Left hindlimb (tissue), 1 donor: ENCODE measurements at places on chromosomes 13 and 19.

GRCh38 chr13:38166116-38166515, 183.5 kb upstream of the UFM1 start:
- no peak for DNase-seq

DNA sequence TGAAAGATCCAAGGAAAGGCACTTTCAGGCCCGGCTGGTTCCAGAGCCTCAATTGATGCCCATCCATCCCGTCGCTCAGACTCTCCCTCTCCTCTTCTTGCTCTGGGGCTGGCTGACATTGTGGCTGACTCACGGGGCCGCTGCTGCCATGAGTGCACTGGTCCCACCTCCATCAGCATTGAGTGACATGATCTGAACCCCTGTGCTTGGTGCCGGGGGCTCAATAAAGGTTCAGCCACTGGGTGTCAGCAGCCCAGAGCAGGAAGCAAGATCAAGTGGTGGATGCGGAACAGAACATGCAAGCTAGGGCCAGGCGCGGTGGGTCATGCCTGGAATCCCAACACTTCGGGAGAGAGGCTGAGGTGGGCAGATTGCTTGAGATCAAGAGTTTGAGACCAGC, 39.5 kb downstream of the COMP start:
- DNase-seq: no peak

- peak; percentile 64 for DNase-seq
These were observed 10.1 kb upstream of the SLC25A42 start for GRCh38 chr19:19053508-19054314.

- DNase-seq: no peak
These were observed 340.6 kb downstream of the ENOX1 start for GRCh38 chr13:43446126-43446525.

GRCh38 chr19:40928850-40929249, 46.8 kb upstream of the CYP2A7 start:
- DNase-seq: no peak

GRCh38 chr13:64817691-64818090, 2412.4 kb downstream of the PCDH9 start:
- DNase-seq: no peak

GRCh38 chr13:23463661-23464060, 30.2 kb upstream of the SACS start:
- no peak for DNase-seq

DNA sequence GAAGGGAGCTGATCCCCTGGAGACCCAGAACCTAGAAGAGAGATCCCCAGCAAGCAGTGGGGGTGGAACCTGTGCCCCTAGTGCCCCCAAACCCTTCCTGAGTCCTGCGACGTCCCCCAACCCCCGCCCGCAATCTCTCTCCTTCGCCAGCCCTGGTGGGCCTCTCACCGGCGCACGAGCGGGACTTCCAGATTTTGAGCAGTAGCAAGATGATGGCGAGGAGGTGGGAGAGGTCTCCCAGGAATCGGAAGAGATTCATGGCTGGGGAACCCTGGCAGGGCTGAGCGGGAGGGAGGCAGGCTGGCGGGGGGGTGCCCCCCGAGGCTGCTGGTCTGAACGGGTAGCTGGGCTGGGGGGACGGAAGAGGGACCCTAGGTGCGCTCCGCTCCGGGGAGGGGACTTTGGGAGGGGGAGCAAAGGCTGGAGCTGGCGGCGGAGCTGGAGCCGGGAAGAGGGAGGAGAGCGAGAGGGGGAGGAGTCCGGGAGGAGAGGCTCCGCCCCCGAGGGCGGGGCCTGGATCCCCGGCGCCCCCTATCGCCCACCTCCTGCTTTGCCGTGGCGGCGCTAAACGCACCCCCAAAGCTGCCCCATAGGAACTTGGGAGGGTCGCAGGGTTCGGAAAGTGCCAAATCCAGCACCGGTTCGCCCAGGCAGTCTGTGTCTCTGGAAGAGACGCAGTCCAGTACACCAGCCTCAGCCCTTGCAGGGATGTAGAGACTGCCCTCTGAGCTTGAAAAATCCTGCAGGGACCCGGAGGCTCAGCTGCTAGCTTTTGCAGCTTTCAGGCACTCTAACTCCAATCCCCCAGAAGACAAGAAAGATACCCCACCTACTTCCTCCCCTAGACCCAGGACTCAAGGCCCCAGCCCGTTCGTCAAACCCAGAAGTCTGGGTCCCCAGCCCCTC, at the start of gene KDELR1:
Gene KDELR1, minus strand, starts transcription at position 452 of the 906 bp plus-strand sequence. Its CDS starts 193 bp downstream, at position 259.
- peak; percentile 88 for DNase-seq

DNA sequence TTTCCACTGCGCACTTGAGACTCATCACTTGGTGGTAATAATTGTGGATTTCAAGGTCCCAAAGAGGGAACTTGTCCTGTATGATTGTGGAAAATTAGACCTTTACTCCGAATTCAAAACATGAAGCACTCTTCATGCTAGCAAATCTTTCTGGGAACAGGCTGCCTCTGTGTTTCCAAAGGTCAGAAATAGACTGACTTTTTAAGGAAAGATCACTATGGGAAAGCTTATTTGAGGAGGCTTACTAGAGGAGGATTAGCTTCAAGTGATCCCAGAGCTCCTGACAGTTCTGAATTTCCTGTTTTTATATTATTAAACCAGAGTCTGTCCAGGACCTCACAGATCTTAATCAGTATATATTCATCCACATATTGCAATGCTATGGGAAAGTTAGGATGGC, 5.5 kb downstream of the WDFY2 start:
- no peak for DNase-seq

DNA sequence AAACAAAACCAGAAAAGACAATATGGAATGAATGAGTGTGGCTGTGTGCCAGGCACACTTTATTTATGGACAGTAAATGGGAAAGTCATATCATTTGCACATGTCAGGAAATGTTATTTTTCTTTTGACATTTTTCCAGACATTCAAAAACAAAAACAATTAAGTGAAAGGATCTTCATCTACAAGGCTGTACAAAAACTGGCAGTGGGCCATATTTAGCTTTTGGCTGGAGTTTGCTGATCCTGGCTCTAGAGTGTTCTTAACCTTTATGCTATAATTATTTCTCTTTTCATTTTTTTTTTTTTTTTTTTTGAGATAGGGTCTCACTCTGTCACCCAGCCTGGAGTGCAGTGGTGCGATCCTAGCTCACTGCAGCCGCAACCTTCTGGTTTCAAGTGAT, 6.5 kb upstream of the TNFSF9 start:
- no peak for DNase-seq

DNA sequence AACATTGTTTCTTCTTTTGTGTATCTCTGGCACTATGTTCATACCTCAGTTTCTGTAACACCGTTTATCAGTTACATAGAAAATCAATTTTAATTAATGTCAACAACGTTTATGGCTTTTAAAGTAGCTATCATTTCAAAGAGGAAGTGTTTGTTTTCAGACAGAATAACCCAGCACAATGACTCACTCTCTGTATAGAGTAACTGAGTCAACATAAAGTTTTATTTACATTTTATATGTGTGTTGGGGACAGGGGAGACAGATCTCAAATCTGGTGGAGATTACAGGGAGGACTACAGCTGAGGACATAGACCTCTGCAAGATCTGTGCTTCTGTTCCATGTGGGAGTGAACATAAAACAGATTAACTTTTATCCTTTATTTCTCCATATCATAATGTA, 2590.1 kb downstream of the PCDH9 start:
- no peak for DNase-seq

DNA sequence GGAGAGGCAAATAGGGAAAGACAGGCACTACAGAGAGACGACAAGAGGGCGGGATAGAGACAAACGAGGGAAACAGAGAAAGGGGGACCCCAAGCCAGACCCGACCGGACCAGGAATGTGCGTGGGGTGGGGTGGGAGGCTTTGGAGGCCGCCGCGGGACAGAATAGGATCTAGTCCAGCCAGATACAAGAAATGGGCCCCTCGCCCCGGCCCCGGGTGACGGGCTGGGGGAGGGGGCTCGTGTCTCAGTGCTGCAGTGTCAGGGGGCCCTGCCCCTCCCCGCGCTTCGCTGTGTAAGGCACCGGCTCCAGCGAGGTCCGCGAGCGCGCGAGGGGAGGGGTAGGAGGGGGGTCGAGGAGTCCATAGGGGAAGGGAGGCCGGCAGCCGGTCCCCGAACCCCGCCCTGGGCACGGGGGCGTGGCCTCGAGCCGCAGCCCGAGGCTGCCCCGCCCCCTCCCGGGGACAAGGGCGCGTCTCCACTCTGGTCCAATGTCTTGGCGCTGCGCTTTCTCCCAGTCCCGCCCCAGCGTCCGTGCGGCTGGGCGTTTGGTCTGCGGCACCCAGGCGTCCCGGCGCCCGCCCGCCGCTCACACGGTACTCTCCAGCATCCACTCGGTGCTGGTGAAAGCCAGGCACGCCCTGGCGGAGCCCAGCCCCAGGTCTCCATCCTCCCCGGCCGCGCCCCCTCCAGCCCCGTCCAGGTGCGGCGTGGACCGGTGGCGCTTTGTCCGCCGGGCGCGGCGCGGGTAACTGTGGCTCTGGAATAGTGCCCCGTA, 11.0 kb downstream of the IFNL1 start:
- no peak for DNase-seq

- DNase-seq: peak; percentile 83
These were observed 2.4 kb downstream of the GDF15 start for GRCh38 chr19:18388100-18388959.

DNA sequence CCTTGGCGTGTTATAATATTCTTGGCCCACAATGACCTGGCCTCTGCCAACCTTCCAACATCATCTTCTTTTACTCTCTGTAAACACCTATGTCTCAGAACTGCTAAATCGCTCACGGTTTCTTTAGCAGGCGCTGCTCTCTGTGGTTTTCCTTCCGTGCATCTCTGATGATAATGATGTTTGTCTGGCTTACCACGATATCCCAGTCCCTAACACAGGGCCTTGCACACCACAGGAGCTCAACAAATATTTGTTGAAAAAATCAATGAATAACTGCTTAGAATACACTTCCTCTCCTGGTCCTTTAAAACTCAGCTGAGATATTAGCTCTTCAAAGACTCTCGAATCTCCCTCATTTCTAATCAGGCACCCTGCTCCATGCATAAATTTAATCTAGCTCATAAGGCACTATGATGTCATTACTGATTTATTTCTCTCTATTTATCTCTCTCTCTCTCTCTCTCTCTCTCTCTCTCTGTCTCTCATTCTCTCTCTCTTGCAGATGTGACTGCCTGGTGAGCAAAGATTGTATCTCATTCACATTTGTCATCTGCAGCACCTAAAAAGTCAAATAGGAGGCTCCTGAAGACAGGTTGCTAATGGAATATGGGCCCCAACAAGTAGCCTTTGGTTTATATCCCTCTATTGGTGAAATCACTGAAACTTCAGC, 206.4 kb downstream of the NHLRC3 start:
- no peak for DNase-seq

DNA sequence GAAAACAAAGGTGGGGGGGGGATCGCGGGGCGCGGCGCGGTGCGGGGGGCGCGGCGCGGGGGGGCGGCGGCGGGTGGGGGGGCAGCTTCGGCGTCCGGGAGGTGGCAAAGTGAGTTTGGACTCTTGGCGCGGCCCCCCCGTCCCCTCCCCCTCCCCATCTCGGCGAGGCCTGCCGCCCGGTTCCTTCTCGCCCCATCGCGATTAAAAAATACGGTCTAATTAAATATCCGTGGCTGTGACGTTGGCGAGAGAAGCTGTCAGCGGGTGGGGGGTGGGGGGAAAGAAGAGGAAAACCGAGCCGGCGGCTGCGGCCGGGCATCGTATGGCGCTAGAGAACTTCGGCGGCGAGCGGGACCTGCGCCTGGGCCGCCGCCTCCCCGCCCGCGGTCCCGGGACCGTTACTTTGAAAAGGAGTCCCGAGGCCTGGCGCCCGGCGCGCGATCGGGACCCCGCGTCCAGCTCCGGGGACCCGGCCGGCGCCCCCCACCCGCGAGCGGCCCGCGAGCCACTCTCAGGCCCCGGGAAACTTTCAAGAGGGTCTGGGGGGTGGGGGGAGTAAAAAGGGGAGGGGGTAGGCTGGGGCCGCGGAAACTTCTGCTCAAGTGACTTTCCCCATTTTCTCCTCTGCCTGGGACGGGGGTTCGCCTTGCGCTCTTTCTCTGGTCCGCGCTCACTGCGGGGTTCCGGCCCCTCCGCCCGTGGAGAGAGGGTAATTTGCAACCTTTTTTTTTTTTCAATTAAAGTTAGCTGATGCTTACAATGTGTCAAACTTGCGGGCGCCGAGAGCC, 146.3 kb upstream of the ZNF536 start:
- no peak for DNase-seq

GRCh38 chr19:9586764-9587163, 2.5 kb upstream of the ZNF121 start:
- peak; percentile 40 for DNase-seq

DNA sequence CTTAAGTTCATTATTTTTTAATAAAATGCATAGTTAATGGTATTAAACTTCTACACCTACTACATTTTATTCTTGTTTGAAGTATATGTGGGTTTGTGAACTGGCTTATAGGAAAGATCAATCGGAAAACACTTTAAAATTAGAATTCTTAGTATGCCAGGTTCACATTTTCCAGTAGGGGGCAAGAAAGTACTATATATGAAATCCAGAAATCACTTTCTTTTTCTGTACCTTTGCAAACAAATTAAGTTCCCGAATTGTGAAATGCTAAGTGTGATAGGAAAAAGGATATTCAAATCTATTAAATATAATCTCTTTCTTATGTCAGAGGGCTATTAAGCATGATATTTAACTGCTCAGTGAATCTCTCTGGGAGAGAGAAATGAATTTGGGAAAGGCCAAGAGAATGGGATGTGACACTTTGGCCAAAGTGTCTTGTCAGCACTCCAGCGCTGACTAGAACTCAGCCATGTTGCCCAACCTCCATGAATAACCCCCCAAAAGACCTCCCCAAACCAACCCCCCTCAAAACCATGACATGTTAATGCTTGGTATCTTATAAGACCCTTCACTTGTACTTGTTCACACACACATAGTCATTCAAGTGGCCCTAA, 122.6 kb upstream of the SLC10A2 start:
- no peak for DNase-seq

DNA sequence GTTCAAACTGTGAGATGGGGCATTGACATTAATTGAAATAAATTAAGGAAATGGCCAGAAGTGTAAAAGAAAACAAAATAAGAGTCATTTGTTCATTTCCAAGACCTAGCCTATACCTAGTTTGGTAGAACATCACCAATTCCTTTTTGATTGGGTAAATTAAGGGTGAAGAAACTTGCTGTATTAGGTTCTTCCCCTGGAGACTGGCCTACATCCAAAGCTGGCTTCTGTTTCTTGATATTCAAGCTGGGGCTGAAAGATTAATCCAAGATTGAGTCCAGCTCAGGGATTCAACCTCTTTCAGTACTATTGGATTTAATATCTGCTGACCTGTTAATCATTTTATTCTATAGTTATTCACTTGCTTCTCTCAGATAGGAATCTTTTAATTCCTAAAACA, 183.2 kb downstream of the GPC6 start:
- DNase-seq: no peak

GRCh38 chr19:6056801-6057650, 53.3 kb downstream of the RFX2 start:
- DNase-seq: peak; percentile 70

GRCh38 chr13:30710442-30710841, 24.9 kb upstream of the ALOX5AP start:
- no peak for DNase-seq
